ENCODE measurements at places on chromosomes 2 and 18. TPM values are rescaled to one million over a fixed set of nuclear protein-coding genes. Genes with fewer than 3 reads are reported as not detected.

GRCh38 chr2:178295906-178296305, 101.6 kb downstream of the OSBPL6 start:
- H3K27me3 ChIP-seq: no peaks in the 10 kb centered on the region
- no peak overlapping the region for H3K4me3 ChIP-seq
- no peaks in the 10 kb centered on the region for H3K4me1 ChIP-seq

- H3K36me3 ChIP-seq: no peaks in the 10 kb centered on the region
- H3K4me3 ChIP-seq: no peak overlapping the region
- DNase-seq: no peak
- peaks cover 3% of the 10 kb centered on the region for H3K27me3 ChIP-seq
- H3K27ac ChIP-seq: no peak overlapping the region
Observed at GRCh38 chr18:857986-858385, 45.9 kb upstream of the YES1 start.

- no peaks in the 10 kb centered on the region for H3K27me3 ChIP-seq
- H3K36me3 ChIP-seq: no peaks in the 10 kb centered on the region
- no peaks in the 10 kb centered on the region for H3K4me1 ChIP-seq
- H3K27ac ChIP-seq: no peak overlapping the region
Observed at GRCh38 chr2:161102770-161103450, 57.3 kb upstream of the TANK start.

GRCh38 chr2:165791421-165792103, 2.5 kb downstream of the GALNT3 start:
- no peak for DNase-seq
- no peaks in the 10 kb centered on the region for H3K4me1 ChIP-seq
- no peaks in the 10 kb centered on the region for H3K36me3 ChIP-seq
- no peak overlapping the region for H3K27ac ChIP-seq
- peaks cover 44% of the 10 kb centered on the region for H3K27me3 ChIP-seq

- no peaks in the 10 kb centered on the region for H3K4me1 ChIP-seq
- no peak for DNase-seq
- H3K27ac ChIP-seq: no peak overlapping the region
- no peaks in the 10 kb centered on the region for H3K27me3 ChIP-seq
Observed at GRCh38 chr18:70672581-70672980, 383.7 kb downstream of the SOCS6 start.

DNA sequence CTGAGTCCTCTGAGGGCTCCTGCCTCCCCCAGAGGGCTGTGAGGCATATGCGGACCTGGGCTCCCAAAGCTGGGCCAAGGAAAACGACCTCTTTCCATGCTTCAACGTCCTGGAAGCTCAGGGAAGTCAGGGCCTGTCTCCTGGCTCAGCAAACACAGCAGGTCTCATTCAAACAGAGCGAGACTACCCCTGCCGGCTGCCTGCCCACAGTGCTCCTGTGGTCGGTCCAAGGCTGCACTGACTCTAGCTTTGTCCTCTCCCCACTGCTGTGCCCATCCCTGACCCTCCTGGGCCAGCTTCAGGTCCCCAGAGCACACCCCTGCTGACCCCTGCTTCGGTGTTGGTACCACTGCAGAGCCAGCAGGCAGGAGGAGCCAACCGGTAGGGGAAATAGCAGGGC, 79.6 kb downstream of the PDCL3 start:
- DNase-seq: no peak
- no peaks in the 10 kb centered on the region for H3K4me1 ChIP-seq
- no peak overlapping the region for H3K4me3 ChIP-seq
- no peaks in the 10 kb centered on the region for H3K36me3 ChIP-seq

The BUB1 gene
- total RNA-seq: 0.80 TPM

Measured in heart left ventricle (tissue), 16 donors.